ENCODE measurements at places on chromosomes 5 and 9.

DNA sequence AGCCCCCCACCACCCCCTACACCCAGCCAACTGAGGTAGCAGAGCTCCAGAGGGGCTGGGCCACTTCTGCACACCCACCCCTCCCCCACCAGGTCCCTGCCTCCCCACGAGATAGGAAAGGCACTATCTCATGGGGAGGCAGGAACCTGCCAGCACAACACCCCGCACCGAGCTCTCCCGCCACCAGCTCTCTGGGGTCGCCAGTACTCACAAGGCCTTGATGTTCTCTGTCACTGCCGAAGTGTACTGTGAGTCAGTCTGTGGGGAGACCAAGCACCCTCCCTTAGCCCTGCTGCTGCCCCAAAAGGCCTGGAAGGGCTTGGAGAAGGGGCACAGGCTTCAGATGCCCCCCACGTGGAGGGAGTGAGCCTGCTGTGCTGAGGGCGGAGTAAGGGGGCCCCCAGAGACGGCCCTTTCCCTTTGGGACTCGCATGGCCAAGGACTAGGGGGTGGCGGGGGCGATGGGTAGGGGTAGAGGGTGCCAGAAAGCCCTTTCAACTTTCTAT lies 5.9 kb downstream of the MGAT4B start:
- no peak for DNase-seq

GRCh38 chr5:125786021-125786420 lies 637.2 kb upstream of the GRAMD2B start:
- no peak for DNase-seq

DNA sequence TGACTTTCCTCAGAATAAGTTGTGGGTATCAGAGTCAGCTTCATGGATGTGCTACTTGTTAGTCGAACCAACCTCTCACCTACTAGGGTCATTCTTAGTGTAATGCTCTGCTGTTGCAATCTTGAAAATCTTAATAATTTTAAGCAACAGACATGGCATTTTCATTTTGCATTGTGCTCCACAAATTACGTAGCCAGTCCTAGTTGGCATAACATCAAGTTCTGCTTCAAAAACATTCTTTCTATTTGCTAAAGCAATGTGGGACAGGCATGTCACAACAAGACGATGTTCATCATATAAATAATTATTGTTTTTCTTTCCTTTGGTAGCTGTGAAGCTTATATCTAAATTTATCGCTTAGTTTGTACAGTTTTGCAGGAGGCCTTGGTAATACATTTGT lies 39.3 kb upstream of the CDH12 start:
- no peak for DNase-seq

DNA sequence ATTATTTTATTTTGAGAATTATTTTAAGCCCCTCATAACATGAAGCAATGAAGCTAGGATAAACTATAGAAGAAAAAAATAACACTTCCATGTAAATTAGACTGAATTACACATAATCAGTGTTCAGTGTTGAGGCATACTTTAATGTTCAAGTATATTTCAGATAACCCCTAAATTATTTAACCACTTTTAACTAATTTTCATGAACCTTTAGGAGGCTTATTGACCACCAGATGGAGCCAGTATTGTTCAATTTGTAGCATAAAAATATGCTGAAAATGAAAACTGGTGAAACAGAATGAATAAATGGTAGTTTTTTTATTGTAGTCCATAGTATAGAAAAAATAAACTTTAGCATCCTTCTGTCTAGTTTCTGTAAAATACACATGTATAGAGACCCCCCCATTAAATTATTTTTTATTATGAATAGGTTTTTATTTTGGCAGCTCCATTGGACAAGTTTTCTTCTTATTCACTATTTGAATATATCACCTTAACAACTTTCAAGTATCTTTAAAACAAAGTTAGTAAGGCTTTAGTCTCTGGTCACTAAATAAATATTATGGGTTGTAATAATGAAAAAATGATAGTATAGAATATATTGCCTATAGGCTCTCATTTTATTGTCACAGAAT lies 190.1 kb downstream of the CWC27 start:
- DNase-seq = peak; percentile 75

DNA sequence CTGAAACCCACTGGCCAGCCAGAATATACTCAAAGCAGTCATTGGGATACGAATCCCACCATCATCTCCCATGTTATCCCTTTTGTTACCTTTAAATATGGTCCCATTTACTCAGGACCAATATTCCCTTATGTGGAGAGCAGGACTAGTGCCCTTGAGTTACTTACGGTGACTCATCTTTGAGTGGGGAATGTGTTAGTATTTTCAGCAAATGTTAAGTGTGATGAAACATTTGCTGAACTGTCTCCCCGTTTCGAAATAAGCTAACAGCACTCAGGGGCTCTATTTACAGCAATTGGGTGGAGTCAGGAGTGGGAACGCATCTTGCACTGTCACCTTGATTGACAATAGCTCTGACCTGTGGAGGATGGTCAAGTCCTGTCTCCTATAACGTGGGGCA lies 67.4 kb downstream of the CTSL start:
- DNase-seq = peak; percentile 91

DNA sequence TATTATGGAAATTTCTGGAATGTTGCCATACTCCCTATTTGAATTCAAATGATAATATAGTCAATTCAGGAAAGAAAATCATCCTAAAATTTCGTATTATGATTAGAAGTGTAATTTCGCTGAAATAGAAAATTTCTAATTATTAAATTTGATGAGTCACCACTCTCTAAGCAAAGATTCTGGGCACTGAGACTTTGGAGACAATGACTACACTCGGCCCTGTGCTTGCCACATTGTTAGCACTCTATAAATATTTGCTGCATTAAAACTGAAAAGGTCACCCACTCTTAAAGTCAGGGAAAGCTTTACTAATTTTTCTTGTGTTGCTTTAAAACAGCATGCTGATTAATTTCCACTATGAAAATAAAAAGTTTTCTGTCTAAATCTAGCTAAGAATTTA lies 240.3 kb downstream of the TLE4 start:
- DNase-seq = peak; percentile 3

DNA sequence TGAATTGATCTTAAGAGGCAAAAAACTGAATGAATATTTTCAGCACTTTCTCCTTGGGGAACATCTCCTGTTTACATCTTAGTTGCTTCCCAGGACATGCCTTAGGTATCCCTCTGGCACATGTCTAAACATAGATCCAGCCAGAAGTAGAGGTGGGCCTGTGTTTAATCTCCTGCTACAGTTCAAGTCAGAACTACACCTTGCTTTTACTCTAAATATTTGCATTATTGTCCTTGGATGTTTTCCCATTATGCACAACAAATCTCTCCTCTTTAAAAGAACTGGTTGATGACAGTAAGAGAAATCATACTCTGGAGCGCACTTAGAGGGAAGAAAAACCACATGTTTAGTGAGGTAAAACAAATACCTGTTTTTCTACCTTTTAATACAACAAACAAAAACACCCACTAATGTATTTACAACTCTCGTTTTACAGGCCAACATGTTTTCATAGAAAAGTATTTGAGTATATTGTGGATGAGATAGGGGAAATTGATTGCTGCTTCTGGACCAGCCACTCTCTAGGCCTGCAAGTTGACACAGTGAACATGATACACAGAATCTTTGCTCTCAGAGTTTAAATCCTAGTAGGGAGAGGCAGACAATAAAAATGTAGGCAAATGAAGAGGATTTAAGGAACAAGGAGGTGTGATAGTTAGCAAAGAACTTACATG lies 32.3 kb downstream of the TNFAIP8 start:
- no peak for DNase-seq

DNA sequence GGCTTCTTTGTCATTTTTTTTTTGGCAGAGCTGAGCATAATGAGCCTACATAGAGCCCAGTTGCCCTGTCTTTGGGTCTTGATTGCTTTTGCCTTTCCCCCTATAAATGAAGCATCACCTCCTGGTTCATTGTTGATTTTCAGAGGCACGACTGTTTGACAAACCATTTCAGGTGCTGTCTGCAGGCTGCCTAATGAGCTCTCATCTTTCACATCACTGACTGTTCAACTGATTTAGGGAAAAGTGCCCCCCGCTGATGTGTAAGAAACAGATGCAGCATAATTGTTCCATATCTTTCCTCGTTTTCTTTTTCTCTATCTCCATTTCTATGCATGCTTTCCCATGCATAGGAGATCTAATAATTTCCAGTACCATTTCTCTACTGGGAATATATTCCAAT lies 338.6 kb downstream of the TMEM38B start:
- no peak for DNase-seq

DNA sequence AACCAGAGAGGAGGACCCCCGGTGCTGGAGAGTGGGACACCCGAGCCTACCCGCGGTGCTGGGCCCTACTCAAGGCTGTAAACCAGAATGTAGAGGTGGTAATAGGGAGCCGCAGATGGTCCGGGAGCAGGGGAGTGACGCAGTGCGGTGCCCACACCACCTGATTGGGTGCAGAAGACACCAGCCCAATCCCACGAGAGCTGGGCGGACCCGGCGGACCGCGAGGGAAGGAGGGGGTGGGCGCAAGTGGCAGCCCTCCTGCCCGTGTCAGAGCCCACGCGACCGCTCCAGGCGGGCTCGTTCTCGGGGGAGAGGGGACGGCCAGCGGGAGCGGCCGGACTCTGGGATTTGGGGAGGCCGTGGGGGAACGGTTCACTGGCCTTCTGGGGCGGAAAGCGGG lies 71.2 kb downstream of the C9orf50 start:
- DNase-seq = peak; percentile 51

GRCh38 chr9:133991964-133992779 lies at the start of gene VAV2:
TSS of gene VAV2 (minus strand) at chr9:133992324. CDS start at chr9:133992278, 46 bp downstream.
- peak; percentile 49 for DNase-seq

DNA sequence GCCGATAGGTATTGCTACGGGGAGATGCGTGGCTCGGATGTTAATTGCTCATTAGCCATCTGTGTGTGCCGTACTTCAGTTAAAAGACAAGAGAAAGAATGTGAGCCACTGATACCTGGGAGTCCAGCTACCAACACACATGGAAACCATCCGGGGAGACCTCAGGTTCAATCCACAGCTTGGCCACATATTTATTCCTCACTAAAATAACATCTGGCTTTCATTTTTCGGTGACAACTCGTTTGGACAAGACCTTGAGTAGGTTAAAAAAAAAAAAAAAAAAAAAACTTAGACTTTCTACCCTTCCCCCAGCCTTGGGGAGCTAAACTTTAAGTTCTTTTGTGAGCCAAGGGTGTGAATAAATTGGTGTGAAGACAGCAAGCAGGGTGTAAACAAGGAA lies 84.1 kb downstream of the SLIT3 start:
- no peak for DNase-seq

DNA sequence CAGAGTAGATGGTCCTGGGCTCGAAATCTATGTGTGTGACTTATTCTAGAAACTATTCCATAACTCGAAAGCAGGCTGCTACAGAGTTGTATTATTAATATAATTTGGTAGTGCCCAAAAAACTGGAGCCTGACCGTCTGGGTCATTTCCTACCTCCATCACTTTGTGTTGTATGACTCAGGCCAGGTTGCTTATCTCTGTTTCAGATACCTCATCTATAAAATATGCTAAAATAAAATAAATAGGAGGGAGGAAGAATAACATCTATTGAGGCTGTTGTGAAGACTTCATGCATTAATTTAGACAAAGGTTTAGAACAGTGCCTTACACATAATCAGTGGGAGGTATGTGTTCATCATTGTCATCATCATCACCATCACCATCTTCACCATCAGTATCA lies 57.7 kb downstream of the PDE4D start:
- DNase-seq = peak; percentile 7

DNA sequence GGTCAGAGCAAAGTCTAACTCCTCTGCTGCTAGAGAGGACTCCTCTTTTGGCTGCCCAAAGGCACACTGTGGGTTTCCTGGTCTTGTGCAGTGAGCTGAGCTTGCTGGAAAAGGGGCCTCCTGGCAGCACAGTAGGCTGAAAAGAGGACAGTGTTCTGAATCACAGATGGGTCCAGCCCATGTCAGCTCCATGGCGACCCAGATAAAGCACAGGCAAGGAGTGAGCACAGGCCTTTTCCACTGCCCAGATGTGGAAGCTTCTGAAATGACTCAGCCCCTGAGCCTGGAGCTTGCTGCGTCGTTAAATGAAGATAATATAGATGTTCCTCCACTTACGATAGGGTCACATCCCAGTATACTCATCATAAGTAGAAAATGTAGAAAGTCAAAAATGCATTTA lies 8.1 kb downstream of the CCDC180 start:
- DNase-seq = peak; percentile 55

- no peak for DNase-seq
Measured at GRCh38 chr5:107598958-107599357, 71.8 kb downstream of the EFNA5 start.

DNA sequence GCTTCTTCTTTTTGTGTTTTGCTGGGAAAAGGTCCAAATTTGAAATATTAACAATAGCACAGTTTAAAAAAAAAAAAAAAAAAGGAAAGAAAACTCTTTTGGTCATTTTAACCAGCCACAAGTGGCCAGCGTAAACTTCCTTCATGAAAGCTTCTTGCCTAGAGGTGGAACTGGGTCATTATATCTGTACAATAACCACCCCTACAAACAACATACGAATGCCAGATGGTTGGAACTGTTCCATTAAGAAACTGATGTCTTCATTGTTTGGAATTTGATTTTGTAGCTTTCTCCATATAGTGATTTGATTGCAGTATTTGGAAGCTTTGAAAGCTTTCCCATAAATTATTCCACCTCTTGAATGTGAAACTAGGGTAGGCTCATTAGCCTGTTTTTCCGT lies 18.3 kb upstream of the LPAR1 start:
- peak; percentile 64 for DNase-seq

DNA sequence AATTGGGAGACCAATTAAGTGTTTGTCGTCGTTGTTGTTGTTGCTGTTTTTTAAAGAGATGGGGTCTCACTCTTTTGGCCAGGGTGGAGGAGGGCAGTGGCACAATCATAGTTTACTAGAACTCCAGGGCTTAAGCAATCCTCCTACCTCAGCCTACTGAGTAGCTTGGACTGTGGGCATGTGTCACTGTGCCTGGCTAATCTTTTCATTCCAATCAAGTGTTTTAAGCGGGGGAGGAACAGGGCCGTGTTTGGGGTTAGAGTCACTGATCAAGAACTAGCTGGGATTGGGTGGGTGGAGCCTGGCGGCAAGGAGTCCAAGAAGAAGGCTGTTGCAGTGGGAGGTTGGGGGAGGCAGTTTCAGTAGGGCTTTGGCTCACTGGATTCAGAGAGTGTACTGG lies 13.8 kb downstream of the SNX30 start:
- peak; percentile 62 for DNase-seq

DNA sequence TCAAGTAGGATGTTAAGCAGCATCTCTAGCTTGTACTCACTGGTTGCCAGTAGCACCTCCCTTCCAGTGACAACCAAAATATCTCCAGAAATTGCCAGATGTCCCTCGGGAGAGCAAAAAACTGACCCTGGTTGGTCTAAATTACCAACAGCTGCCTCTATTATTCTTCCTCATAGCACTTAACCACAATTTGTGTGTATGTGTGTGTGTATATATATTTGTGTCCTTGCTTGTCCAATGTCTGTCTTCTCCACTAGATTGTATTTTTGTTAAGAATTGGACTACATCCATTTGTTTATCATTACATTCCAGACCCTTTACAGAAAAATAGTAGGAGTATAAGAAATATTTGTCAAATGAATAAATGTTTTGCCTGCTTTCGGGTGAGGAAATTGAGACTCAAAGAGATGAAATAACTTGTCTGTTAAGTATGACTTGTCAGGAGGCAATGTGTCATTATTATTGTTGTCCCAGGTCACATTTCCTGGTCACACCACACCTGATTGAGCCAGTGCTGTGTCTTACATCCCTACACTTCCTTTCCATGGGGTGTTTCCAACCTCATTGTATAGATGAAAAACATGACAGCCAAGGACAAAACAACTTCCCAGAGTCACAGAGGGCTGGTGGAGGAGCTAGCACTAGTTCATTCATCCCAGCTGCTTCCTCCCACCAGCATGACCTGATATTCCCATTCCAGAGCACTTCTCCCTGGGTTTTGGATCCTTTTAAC lies 11.4 kb upstream of the GRPEL2 start:
- DNase-seq = no peak

- no peak for DNase-seq
Measured at GRCh38 chr9:31969552-31969951, 414.9 kb upstream of the ACO1 start.

Data from fibroblast of the aortic adventitia (primary cell).